Renal cortex interstitium (tissue), 15 donors: ENCODE measurements at places on chromosomes 3 and 15. TPM values are rescaled to one million over a fixed set of nuclear protein-coding genes. Genes with fewer than 3 reads are reported as not detected.

POTEB2 gene
- polyA plus RNA-seq = not detected

DNA sequence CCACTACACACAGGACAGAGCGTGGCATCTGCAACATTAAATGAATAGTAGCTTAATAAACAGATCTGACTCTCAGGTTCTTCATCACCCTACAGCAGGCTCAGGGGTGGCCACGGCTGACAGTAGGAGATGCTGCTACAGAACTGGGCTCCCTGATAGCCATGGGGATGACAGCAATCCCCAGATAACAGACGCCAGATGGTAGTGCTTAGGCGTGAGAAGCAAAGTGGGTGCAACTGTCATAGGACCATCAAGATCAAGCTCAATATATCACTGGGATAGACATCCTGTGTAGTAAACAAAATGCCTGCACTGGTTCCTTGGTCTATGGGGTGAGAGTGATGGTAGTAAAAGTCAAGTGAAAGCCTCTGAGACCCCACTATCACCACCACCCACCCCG is 2.6 kb upstream of the TPRA1 start:
- no peak for DNase-seq

DNA sequence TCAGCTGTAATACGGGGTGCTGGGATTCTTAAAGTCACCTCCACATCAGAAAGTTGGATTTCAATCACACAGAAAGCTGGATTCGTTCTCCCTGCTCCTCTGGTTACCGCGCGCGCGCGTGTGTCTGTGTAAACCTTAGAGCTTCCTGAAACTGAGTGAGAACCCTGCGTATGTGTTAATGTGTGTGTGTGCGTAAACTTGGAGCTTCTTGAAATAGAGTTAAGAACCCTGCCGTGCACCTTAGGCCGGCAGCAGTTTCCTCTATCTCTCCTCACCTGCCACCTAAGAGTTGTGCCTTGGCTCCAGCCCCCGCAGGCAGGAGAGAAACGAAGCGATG is 531 bp downstream of the LZTFL1 start:
- DNase-seq = no peak

- DNase-seq = no peak
These were observed 13.6 kb downstream of the GMNC start for GRCh38 chr3:190848870-190849269.

- DNase-seq = no peak
These were observed 626.1 kb downstream of the CADM2 start for GRCh38 chr3:85584779-85585356.

DNA sequence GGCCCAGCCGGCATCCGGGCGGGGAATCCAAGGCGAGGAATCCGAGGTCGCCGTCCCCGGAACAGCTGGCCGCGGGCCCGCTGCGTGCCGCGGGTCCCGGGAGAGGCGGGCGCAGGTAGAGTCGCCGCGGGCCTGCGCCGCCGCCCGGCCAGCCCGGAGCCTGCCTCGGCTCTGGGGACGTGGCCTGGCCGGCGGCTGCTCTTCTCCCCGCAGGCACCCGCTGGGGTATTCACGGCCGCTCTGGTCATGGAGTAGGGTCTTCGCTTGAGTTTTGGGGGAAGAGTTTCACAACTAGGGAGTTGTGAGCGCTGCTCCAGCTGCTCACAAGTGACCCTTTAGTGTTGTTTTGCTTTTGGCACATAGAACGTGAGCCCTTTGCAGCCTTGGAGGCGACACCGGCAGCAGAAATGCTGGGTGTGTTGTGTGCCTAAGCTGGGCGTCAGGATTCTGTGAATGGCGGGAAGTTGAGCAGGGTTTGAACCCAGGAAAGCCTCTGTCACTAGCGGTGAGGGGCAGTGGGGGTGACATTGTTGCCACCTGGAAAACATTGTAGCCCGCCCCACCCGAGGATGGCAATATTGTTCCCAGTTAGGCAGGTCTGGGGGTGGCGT is 4.0 kb downstream of the TRIM71 start:
- DNase-seq = no peak

- no peak for DNase-seq
These were observed 10.4 kb downstream of the PLA2G4E start for GRCh38 chr15:42010434-42010833.

DNA sequence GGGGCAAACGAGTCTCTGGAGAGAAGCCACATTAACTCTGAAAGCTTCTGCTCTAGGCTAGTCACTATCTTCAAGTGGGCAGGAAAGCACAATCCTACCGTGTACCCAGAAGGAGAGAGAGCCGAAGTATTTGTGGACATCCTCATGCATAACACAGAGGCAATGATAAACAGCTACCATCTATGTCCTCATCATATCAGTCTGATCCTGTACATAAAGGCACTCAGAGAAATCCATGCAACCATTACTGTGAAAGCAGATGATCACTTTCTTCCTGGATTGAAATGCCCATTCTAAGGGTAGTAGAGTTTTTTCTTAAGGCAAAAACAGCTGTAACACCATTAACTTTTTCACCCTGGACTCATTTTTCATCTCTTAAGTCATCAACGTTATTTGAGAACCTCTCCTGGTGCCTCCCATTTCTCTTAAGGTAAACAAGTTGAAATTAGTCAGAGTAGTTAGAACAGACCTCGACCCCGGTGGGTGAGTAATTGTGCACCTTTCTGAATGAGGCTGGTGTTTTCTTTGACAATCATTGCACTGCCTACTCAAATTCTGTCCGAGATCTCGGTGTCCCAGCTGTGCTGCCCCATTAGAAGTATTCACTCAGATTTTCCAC is 327.4 kb downstream of the SHQ1 start:
- DNase-seq = no peak

DNA sequence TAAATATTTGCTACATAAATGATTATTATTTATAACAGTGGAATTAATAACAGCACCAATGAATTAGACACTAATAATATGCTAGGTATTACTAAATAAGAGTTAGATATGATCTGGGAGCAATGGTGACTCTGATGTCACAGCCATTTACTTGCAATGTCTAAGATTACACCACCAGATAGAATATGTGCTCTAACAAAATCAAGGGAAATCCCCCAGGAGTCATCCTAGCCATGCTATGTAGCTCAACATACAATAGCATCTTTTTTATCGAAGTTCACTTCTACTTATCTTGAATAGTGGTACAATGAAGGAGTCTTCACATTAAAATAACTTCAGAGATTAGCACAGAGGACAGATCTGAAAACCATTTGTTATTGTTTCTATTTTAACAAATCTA is 154.0 kb downstream of the FMN1 start:
- no peak for DNase-seq

DNA sequence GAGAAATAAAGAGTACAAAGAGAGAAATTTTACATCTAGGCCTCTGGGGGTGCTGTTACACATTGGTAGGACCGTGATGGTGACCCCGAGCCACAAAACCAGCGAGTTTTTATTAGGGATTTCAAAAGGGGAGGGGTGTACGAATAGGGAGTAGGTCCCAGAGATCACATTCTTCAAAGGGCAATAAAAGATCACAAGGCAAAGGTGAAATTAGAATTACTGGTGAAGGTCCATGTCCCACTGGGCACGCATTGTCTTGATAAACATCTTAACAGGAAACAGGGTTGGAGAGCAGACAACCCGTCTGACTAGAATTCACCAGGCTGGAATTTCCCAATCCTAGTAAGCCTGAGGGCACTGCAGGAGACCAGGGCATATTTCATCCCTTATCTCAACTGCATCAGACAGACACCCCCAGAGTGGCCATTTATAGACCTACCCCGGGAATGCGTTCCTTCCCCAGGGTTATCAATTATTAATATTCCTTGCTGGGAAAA is 4.3 kb downstream of the IRAK2 start:
- DNase-seq = no peak

GRCh38 chr15:98980899-98981228 is 26.7 kb downstream of the PGPEP1L start:
- DNase-seq = no peak

- DNase-seq = no peak
These were observed 446.5 kb downstream of the GRM7 start for GRCh38 chr3:7307410-7307809.

DNA sequence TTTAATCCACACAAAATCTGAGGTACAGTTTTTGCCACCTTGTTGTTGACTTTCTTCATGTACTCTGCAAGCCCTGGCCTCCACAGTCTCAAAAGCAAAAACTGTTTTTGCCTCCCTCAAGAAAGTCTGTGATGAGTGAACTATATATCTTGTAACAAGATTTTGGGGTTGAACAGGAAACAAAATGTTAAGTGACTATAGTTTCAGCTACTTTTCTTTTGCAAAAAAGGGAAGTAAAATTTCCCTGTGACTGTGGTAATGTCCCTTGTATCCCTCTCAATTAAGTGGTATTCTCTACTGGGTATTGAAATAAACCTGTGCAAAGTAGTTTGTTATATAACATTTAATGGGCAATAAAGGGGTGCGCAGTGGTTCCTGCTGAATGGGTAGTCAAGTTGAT is 21.3 kb upstream of the SCAANT1 start:
- DNase-seq = no peak

DNA sequence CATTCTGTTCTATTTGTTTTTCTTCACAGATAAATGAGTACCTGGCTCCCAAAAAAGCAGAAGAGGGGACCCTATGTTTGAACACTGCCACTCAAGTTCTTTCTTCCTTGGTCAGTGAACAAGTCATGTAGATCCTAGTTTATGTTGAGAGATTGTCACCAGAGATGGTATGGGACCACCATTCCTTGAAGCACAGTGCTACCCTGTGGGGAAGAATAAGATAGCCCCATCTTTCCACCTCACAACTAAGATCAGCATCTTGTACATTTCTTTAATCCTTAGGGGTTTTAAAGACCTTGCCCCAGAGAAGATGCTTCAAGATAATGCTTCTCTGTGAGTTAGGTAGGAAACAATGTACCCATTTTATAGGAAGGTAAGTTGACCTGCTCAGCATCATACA is 233.5 kb upstream of the WNT5A start:
- DNase-seq = no peak

DNA sequence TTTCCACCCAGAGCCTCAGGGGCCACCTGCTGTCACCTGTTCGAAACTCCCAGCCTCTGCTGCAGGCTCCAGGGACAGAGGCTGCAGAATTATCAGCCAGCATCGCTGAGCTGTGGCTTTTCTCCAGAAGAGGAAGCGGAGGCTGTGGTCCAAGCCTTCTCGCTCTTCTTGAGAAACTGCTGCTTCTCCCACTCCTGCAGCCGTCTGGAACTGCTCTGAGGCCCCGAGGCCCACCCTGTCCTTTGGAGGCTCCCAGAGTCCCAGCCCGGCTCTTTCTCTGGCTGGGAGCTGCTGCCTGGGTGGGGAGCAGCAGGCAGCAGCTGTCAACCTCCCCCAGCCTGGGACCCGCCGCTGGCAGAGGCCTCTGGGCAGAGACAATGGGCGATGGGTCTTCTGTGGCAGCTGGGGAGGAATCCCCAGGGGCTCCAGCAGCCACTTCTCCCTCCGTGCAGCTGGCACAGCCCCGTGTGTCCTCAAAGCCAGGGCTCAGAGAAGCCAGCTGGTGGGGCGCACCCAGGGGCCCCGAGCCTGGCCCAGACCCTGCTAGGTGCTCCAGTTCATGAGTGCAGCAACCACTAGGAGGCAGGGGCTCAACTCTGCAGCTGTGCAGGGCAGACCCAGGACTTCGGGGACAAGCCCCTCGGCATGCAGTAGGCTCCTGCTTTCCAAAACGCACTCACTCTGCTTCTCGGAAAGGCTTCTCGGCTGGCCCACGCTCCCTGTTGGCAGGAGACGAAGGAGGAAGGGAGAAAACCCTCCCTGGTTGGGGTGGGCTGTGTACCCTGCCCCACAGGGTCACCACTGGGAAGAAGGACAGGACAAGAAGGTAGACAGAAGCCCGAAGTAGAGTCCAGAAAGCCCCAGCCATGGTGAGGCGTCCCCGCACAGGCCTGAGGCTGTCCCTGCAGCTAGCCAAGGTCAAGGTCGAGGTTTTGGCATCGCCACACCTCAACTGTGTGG is 49.9 kb upstream of the FURIN start:
- DNase-seq = no peak
